ENCODE measurements at places on chromosomes 5 and 9. TPM values are rescaled to one million over a fixed set of nuclear protein-coding genes. Genes with fewer than 3 reads are reported as not detected.

ADAMTSL2 gene
- total RNA-seq = 0.11 TPM

- DNase-seq = no peak
- H3K36me3 ChIP-seq = no peaks in the 10 kb centered on the region
- no peaks in the 10 kb centered on the region for H3K27me3 ChIP-seq
Measured at GRCh38 chr9:89109666-89110065, 69.0 kb downstream of the SHC3 start.

- 0 out of 2 replicates have a peak, but pooled peaks cover 10% of the 10 kb centered on the region for H3K27me3 ChIP-seq
- DNase-seq = no peak
- 0 out of 2 replicates have a peak, but pooled peaks cover 3% of the 10 kb centered on the region for H3K4me1 ChIP-seq
- no peaks in the 10 kb centered on the region for H3K36me3 ChIP-seq
- H3K27ac ChIP-seq = no peak overlapping the region
Measured at GRCh38 chr5:73295447-73295846, 122.5 kb downstream of the TMEM174 start.

GRCh38 chr9:136363949-136364748, 605 bp upstream of the DNLZ start:
- DNase-seq = no peak
- peak overlapping the region; percentile 84 for H3K4me3 ChIP-seq
- H3K27ac ChIP-seq = no peak overlapping the region
- no peaks in the 10 kb centered on the region for H3K36me3 ChIP-seq
- H3K27me3 ChIP-seq = no peaks in the 10 kb centered on the region

DNA sequence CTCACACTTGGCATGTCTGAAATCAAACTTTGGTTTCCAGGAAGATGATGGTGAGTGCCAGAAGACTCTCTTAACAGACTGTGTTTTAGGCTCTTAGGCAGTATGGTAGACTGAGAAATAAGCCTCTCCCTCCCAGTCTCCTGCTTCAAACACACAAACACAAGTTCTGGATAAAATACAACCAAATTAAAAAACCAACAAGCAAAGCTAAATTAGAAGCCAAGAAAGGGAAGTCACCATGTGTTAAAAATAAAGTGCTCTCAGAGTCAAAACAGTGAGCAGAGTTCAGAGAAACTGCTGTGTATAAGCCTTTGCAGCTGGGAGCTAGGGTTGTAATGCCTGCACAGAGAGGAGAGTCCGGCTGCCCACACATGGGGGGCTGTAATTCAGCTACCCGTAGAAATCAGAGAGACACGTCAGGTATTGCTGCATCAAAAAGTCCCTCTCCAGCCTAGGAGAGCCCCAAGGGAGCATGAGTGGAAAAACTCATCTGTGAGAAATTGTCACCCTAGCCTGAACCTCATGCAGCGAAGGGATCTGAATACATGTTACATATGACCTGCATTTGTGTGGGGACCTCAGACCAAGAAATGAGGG, 62.6 kb downstream of the ANGPTL2 start:
- no peak for DNase-seq
- no peaks in the 10 kb centered on the region for H3K27me3 ChIP-seq
- no peak overlapping the region for H3K4me3 ChIP-seq
- H3K4me1 ChIP-seq = peaks cover 17% of the 10 kb centered on the region
- no peaks in the 10 kb centered on the region for H3K36me3 ChIP-seq

C5 gene
- 2.4 TPM for total RNA-seq

DNA sequence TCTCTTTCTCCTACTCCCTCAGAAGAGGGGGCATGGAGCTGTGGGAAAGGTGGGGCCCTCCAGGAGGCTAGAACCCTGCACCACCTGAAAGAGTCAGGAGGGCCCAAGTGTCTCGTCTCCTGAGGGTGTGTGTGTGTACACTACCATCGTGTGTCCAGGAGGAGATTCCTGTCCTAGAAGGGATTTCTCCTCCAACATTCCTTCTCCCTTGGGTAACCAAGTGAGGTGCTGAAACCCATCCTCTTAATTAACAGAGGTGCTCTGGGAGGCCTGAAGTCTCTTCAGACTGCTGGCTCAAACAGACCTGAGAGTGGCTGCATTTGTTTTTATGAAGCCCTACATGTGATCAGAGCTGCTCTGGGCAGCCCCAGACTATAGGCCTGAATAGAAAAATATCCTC, 61.1 kb upstream of the FAM169A start:
- DNase-seq = no peak
- H3K4me1 ChIP-seq = no peaks in the 10 kb centered on the region
- no peak overlapping the region for H3K27ac ChIP-seq
- no peak overlapping the region for H3K4me3 ChIP-seq
- no peaks in the 10 kb centered on the region for H3K36me3 ChIP-seq
- no peaks in the 10 kb centered on the region for H3K27me3 ChIP-seq

- no peak overlapping the region for H3K27ac ChIP-seq
- no peaks in the 10 kb centered on the region for H3K36me3 ChIP-seq
- H3K4me1 ChIP-seq = peaks cover 14% of the 10 kb centered on the region
- DNase-seq = peak; percentile 52
Measured at GRCh38 chr5:101532430-101532829, 629.3 kb upstream of the ST8SIA4 start.
